ENCODE measurements at places on chromosomes 1 and 21.

GRCh38 chr1:86778569-86779239 lies 74.3 kb downstream of the SH3GLB1 start:
- no peak for DNase-seq

DNA sequence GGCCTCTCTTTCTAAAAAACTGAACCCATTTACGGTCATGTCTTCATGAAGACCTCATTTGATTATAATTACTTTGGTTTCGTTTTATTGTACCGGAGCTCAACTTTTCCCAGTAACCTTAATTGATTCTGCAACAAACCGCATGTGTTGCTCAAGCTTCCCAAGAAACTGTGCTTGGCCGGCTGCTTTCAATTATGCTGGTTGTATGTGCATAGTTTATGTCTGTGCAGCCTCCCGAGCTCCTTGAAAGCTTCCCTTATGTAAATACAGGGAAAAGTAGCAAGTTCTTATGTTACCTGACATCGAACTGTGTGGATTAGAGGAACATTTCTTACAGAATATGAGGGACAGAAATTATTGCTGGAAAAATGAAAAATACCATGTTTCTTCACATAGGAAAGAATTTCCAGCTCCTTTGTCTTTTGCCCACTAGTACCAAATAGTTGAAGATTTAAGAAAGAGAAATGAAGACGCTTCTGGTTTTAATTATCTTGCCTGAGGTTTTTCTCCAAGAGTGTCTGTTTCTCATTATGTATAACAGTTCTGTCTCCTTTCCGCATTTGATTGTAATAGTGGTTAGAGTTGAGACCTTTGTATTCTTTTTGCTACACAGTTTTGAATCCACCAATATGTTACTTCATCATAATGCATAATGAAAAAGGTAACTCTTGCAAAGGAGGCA lies 2.1 kb downstream of the VCAM1 start:
- no peak for DNase-seq

DNA sequence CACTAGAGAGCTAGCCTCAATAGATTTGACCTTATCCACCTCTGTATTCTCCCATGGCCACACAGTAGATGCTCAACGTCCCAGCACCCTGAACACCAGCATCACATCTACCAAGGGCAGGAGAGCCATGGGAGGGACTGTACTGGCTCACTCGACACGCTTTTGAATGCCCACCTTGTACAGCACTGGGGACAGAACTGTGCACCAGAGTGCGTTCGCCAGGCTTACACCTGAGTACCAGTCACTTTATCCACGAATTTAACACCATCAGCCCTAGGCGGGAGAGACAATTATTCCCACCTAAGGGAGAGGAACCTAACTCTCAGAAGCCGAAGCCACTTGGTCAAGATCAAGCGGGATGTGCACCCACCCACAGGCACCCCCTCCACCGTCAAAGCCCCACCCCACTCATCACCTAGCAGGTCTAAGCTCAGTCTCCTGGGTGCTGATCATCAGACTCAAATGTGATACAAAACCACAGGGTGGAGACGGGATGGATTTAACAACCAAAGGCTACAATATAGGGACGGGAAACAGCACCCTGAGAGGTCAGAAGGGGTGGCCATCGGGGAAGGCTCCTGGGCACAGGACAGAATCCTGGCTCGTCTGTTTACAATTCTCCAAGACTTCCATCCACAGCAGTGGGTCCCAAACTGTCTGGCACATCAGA lies 110.5 kb downstream of the GLIS1 start:
- no peak for DNase-seq

DNA sequence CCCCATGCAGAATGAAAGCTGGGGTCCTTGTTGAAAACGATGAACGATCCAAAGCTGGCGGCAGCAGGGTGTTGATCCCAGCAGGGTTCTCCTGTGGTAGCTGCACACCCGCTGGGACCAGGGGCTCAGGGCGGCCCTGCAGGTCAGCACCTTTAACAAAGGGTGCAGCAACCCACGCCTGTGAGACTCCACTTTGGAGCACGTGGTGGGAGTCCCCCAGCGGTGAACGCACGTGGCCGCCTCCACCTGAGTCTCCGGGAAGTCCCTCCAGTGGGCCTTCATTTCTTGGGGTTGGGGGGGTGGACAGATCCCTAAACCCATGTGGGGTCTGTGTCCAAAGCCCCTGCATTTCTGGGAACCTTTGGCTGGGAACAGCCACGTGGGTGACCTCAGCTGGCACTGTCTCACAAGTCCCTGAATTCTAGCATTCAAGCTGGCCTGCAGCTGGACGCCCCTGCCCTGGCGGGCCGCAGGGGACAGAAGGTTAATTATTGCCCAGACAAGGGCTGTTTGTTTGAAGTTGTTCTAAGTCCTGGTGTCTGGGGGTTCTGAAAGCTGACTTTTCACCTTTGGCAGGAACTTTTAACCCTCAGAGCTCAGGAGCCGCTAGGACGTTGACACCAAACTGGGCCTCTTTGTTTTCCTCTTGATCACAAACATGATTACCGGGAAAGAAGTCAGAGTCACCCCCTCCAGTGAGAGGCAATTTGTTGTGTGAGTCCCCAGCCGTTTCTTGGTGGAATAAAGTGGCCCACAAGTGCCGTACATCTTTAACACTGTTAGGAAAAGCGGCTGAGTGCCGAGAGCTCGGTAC lies 64.5 kb downstream of the COL18A1 start:
- DNase-seq, result no peak

- DNase-seq, result no peak
Observed at GRCh38 chr1:215287362-215287761, 204.8 kb downstream of the KCNK2 start.

- no peak for DNase-seq
Observed at GRCh38 chr1:206023695-206024094, at the start of gene CTSE. Gene CTSE, minus strand, starts transcription at chr1:206023895. Its CDS starts 104 bp downstream, at chr1:206023791.

- DNase-seq, result no peak
Observed at GRCh38 chr1:166915042-166915441, 39.0 kb upstream of the TADA1 start.

- DNase-seq, result no peak
Observed at GRCh38 chr1:165570078-165570477, 26.3 kb downstream of the LRRC52 start.

DNA sequence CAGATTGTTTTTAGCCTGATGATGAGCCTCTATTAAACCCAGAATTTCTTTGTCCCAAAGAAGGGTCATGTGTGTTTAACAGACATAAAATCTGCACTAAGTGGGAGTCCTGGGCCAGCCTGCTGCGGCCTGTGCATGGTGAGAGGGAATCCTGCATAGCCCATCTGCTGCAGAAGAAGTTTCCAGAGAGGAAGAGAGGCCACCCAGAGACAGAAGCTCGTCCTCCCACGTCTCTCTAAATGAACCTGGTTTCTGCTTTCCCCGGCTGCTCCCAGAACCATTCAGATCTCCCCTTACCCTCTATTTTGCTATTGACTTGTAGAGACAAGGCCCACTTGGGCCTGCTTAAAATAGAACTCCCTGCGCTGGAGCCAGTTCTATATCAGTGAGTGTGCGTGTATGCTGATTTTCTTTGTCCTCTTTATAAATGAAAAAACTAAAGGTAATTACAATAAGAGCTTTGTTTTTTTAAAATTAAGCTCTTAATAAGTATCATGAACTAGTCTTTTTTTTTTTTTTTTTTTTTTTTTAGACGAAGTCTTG lies 142.8 kb upstream of the RAB4A start:
- DNase-seq, result no peak

GRCh38 chr1:79588719-79589118 lies 582.2 kb upstream of the ADGRL4 start:
- no peak for DNase-seq

- no peak for DNase-seq
Observed at GRCh38 chr1:221868593-221869303, 126.9 kb upstream of the DUSP10 start.

- no peak for DNase-seq
Observed at GRCh38 chr1:45221716-45222115, 15.3 kb upstream of the ZSWIM5 start.

Measured in stimulated activated CD8-positive, alpha-beta memory T cell treated with anti-CD3 and anti-CD28 coated beads, Interleukin-4, amount 100 ng/mL, for 4 hours (primary cell).